Urinary bladder (tissue), 4 donors: ENCODE measurements at places on chromosomes 7 and 10. TPM values are rescaled to one million over a fixed set of nuclear protein-coding genes. Genes with fewer than 3 reads are reported as not detected.

DNA sequence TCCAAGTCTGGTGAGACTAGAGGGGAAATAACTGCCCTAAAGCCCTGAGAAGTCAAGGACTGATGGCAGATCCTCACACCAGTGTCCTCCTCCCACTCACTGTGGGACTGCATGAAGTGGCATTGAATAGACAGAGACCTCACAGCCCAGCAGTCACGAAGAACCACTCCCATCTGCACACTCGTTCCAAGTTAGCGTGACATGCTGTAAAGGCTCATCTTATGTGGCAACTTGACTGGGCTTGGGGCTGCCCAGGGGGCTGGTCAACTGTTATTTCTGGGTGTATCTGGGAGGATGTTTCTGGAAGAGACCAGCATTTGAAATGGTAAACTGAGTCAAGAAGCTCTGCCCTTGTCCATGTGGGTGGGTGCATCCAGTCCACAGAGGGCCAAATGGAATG lies 104.7 kb downstream of the ADARB2 start:
- DNase-seq, result no peak

- DNase-seq, result no peak
Measured at GRCh38 chr7:75571209-75571608, 79.1 kb downstream of the SPDYE5 start.

DNA sequence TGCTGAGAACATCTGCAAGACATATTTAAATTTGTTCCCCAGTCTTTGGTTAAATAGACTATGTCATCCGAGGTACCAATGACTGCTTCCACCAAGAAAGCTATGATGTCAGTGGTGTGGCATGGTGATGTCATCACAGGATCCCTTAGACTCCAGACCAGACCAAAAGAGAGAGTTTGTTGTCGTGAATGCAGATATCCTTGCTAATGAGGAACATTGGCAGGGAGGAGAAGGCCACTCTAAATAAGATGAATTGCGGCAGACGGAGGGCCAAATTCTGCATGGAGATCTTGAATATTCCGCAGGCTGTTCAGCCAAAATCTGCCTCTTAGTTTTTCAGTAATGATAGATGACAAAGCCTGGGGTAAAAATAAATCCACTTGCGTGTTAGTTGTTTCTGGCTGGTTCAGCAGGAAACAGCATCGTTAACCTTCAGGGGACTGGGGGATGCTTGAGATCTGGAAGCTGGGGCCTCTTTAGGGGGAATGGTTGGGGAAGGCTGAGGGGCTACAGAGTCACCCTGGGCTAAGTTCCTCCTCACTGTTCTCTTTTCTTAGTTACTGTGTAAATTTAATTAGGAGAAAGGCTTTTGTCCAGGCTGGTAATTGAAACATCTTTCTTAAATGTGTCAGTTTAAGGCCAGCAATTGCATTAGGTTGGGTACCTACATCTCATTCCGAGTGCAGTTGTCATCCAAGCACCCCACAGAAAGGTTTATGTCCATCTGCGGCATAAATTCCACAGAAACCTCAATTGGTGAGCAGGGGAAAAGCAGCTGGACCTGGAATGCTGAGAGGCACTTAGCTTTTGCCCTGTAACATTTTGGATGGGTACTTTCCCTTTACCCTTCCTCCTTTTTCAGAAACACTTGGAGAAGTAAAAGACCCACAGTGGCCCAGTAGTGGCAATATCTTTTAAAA lies 11.6 kb upstream of the CAMK1D start:
- DNase-seq, result no peak

DNA sequence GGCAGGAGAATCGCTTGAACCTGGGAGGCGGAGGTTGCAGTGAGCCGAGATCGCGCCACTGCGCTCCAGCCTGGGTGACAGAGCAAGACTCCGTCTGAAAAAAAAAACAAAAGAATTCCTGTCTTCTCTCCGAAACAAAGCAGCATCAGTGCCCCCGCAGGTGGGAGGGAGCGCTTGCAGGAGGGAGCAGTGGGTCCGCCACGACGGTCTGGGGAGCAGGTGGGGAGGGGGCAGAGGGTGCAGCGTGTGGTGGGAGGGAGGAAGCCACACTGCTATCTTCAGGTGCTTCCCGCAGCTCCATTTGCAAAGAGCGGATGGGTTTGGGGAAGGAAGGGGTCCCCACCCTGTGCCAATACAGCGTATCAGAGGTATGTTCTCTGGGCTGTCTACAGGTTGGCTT lies 31.7 kb downstream of the LIMK1 start:
- DNase-seq, result no peak

DNA sequence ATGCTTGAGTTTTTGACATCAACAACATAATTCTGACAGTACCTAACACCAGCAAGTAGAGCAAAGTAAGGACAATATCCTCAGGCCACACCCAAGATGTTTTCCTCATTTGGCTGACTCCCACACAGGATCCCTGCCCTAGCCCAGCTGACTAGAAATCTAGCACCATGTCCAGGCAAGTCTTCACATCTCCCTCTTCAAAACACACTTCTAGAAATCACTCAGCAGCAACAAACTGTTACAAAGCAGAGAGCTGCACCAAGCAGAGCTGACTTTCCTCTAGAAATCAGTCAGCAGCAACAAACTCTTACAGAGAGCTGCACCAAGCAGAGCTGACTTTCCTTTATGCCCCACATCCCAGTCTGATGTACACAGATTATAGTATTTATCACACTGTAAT lies 7.7 kb downstream of the TMEM168 start:
- DNase-seq, result no peak

GRCh38 chr10:30171601-30172000 lies 112.2 kb upstream of the JCAD start:
- no peak for DNase-seq

- no peak for DNase-seq
Measured at GRCh38 chr7:2856388-2857169, 12.5 kb upstream of the GNA12 start.

The CRYGN gene
- polyA plus RNA-seq, result 0.67 TPM

The CELF2 gene
- 40.1 TPM for polyA plus RNA-seq
